Tongue (tissue), 3 donors: ENCODE measurements at places on chromosomes 13 and 19. TPM values are rescaled to one million over a fixed set of nuclear protein-coding genes. Genes with fewer than 3 reads are reported as not detected.
A peak's percentile ranks its signal among the peaks of the same experiment; 100 is the strongest.

DNA sequence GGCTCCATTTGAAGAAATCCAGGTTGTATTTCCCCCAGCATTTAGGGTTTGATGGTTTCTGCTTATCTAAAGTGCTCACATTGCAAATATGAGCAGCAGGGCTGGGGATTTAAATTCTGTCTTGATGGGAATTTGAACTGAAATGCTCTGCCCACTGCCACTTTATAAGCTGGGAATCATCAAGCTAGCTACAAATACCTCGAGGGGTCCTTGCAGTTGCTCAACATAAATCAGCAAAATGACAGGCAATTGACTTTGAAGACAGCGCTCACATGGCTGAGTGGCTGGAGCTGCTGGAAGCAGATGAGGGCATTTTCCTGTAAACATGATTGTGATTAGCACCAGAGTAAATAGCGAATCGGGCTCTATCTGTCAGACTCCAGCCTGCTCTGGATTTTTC is 39.4 kb upstream of the MEDAG start:
- peak; percentile 85 for DNase-seq

DNA sequence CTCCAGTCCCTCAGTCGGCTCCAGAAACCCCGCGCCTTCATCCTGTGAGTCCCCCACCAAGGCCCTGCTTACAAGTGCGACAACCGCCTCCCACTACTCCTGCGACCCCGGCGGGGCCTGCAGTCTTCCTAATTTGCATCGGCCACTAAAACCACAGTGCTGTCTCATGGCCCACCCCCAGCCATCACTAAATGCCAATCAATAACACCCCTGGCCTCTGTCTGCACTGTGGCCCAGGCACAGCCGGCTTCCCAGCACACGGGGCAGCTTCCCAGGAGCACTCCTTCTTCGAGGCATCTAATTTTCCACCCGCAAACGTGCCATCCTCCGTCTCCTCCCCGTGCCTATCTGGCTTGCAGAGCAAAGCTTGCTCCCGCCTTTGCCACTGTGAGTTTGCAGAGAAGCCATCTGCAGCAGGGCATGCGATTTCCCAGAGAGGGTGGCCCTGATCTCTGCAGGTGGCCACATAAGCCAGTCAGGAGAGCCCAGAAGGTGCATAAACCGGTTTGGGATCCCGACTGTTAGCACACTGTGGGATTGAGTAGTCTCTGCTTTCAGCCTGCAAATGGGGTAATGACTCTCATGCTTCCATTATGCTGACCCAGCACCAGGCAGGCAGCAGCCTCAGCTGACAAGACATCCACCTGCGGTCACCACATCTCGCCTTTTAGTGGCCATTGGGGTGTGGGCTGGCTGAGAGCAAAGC is 34.0 kb upstream of the USE1 start:
- DNase-seq: no peak

GRCh38 chr13:96403241-96403640 is 313.3 kb downstream of the HS6ST3 start:
- no peak for DNase-seq

DNA sequence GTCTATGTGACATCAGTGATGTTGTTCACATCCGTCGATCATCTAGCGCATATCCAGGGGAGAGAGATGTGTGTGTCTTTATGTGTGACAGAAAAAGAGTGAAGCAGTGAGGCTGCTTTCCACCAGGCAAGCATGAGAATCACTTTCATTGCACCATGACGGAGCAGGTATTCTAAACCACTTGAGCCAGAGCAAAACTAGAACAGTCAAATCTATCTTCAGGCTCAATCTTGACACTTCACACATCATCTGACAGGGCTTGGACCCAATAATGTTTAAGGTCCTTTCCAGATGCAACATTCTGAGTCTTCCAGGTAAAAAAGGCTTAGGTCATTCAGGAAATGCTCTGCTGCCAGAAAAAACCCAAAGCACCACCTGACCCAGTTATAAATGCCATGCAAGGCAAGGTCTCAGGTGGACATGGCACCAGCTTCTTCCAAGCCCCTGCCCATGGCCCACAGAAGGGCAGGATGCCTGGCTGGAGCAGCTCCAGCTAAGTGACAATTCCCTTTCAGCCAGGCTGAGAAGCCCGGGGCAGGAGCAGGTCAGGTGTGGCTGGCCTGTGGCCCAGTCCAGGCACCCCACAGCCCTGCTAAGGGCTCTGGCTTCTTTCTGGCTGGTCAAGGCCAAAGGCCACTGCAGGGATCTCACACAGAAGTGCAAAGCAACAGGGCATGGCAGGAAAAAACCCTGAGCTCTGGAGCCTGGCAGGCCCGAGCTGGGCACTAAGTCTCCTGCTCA is 5.0 kb downstream of the ELAVL1 start:
- no peak for DNase-seq

DNA sequence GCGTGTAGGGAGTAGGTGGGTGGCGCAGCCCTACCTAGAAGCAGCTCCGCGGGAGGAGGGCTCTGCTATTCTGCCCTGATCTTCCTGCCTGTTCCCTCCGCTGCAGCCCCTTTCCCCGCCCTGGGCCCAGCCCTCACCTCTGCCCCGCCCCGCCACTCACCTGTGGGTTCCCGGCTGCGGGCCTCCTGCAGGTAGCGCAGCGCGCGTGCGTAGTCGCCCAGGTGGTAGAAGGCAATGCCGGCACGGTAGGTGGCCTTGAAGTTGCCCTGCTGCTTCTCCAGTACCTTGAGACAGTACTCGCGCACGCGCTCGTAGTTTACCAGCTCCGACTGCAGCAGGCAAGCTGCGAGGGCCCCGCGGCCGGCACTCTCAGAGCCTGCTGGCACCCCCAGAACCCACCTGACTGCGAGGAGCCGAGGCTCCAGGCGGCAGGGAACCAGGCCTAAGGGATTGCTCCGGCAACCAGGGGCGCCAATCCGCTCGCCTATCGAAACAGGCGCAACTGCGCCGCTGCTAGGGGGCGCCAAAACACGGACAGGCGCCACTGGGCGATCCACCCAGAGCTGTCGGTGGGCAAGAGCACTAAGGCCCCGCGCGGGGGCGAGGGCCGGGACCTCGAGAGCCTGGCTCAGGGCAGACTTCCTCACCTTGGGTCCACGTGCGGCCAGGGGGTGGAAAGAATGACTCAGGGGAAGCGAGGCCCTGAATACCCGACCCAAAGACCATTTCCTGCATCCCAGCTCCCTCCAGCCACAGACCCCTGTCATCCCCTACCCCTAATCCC is 965 bp downstream of the TTC9B start:
- DNase-seq: no peak

DNA sequence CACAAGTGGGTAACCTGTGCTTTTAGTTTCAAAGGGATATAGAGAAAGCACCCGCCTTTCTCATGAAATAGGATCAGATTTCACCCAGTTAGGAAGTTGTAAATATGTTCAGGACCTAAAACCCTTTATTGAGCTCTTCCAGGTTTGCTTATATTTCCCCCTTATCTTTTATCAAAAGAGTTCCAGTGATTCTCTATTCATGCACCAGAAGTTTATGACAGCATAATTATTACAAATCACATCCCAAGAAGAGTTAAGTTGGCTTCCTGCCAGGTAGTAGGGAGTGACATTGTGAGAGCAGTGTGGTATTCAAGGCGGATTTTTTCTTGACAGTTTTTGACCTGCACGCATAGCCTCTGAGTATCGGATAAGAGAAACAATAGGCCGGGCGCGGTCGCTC is 190.3 kb downstream of the STK24 start:
- no peak for DNase-seq

- DNase-seq: no peak
Measured at GRCh38 chr13:63838366-63839110, 2422.9 kb upstream of the PCDH20 start.

- DNase-seq: no peak
Measured at GRCh38 chr13:114118086-114118485, 14.3 kb downstream of the RASA3 start.

GRCh38 chr19:28257396-28257795 is 955.6 kb downstream of the UQCRFS1 start:
- DNase-seq: peak; percentile 4

GRCh38 chr19:45406226-45407090 is at the start of gene POLR1G:
Gene POLR1G (plus strand): TSS chr19:45406644. CDS start chr19:45406697, 53 bp downstream.
- DNase-seq: peak; percentile 92

- no peak for DNase-seq
Measured at GRCh38 chr13:57680609-57681008, 49.1 kb downstream of the PCDH17 start.

GRCh38 chr13:30319130-30319529 is 11.8 kb upstream of the KATNAL1 start:
- no peak for DNase-seq

GRCh38 chr13:30307194-30307970 is at the start of gene KATNAL1:
Gene KATNAL1 (minus strand): TSS chr13:30307551. CDS start chr13:30283777, 23,774 bp downstream.
- DNase-seq: peak; percentile 90

DNA sequence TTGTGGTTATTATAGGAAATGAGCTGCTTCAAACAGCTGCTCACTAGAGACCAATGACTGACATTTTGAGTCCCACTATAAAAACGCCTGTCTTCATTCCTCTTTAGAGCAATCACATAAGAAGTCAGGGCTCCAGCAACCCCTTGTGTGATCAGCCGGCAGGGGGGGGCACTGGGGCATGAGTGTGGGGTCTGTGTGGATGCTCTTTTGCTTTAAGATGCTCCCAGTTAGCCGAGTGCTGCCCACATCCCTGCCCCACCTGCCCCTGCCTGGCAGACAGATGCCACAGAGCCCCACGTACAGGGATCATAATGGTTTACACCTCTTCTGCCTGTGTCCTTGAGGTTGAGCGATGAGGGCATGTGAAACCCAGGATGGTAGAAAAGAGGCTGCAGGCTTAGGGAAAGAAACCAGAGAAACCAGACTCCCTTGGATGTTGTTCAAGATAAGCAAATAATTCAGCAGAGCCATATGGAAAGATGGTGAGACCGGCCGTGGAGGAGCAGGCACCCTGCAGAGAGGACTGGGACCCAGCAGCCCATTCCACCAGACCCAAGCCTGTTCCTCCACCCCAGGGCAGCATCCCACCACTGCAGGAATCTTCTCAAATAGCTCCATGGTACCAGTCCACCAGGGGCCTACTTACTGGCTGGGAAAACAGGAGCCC is 55.4 kb downstream of the CHST8 start:
- DNase-seq: no peak

Gene PROZ
- total RNA-seq: not detected

Gene SLC25A15
- 22.4 TPM for total RNA-seq

Gene GPR12
- total RNA-seq: 0.10 TPM

Gene RFXAP
- 5.3 TPM for total RNA-seq

Gene F7
- total RNA-seq: 1.6 TPM

Gene CEACAM4
- not detected for total RNA-seq
